ENCODE measurements at places on chromosomes 3 and 15.

DNA sequence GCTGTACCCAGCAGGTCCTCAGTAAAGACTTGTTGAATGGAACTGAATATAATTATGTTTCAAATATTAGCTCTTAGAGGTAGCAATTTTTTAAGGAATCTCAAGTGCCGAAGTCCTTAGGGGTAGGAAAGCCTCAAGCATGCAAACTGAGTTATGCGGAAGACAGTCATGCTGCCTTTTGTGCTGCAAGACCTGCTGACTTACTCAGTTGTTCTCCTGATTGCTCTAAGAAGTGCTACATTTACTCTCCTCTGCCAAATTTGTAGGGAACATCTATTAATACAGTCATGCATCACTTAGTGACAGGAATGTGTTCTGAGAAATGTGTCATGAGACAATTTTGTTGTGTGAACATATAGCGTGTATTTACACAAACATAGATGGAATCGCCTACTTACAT lies 325.6 kb upstream of the AZI2 start:
- DNase-seq: no peak

GRCh38 chr15:78810362-78811123 lies 721 bp downstream of the ADAMTS7 start:
- peak; percentile 20 for DNase-seq

DNA sequence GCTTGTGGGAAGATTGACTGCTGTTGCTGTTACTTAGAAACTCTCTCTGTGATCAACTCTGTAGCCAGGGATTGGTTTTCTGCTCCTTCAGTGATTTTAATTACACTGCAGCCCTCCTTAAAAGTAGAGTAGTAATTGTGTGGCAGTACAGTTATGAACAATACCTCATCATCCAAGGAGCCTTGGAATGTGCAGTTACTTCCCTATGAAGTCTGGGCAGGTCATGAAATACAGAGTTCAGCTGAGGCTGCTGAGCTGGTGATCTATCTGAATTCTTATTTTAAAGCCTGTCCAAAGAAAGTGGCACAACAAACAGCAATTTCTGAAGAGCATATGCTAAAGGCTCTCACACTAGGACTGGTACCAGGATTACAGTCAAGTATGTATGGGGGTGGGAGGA lies 37.4 kb upstream of the MRPL3 start:
- no peak for DNase-seq

GRCh38 chr3:29693863-29694262 lies 413.0 kb downstream of the RBMS3 start:
- no peak for DNase-seq
